Stimulated activated CD4-positive, alpha-beta T cell treated with anti-CD3 and anti-CD28 coated beads, Interleukin-1b, Interleukin-23, amount 100 ng/mL, for 1 hour (primary cell): ENCODE measurements at places on chromosomes 11 and 22.

DNA sequence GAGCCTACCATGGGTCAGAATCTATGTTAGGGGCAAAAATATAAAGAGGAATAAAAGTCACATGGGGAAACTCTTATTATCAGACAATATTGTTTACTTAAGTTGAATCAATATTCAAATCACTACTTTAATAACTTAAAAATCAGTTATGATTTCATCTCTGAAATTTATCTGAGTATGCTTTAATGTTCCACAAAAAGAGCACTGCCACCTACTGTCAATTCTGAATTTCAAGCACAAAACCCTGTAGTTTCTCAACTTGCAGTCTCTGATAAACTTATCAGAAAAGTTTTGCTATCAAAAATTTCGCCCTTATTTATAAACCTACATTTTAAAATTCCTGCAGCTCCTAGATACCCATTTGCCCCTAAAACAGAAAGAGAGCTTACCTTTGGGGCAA lies 47.3 kb downstream of the RDX start:
- DNase-seq, result no peak

- no peak for DNase-seq
Observed at GRCh38 chr11:7605186-7605943, 67.9 kb downstream of the CYB5R2 start.

DNA sequence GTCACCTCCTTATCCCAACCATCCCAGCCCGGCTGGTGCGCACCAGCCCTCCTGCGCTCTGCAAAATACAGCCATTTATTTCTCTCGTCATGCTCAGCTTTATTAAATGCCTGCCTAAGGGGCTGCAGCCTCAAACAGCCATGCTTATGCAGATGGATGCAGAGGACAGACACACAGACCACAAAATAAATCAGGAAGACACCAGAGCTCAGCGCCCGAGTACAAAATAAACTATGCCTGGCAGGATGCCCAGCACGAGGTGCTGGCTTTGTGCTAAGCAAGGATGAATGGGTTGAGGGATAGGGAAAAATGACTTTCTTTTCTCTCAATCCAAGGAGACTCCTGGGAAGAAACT lies 70.5 kb downstream of the RPUSD4 start:
- DNase-seq, result no peak

GRCh38 chr11:118804094-118804493 lies 13.1 kb upstream of the DDX6 start:
- DNase-seq, result no peak

- no peak for DNase-seq
Observed at GRCh38 chr11:116500026-116500946, 272.5 kb downstream of the BUD13 start.

GRCh38 chr11:101707477-101707876 lies 123.7 kb upstream of the TRPC6 start:
- no peak for DNase-seq

GRCh38 chr11:128482092-128482491 lies 105.3 kb downstream of the ETS1 start:
- no peak for DNase-seq

DNA sequence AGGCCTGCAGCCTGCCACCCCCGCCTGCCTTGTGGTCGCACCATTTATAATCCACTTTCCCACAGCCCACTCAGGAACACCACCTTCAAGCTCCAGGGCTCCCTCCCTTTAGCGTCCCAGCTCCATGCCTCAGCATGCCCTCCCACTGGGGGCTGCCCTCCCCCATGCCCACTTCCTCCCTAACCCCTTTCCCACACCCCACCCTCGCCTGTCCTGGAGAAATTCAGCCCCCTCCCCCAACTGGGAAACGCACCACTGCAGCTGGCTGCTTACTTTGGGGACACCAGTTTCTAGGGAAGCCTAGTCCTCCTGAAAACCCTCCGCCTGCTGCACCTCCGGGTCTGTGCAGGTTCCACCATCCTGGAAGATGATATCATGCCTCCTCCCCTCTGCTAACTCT lies 3.4 kb upstream of the YPEL1 start:
- no peak for DNase-seq

- DNase-seq, result no peak
Observed at GRCh38 chr11:81026032-81026431, 1585.2 kb upstream of the TENM4 start.

DNA sequence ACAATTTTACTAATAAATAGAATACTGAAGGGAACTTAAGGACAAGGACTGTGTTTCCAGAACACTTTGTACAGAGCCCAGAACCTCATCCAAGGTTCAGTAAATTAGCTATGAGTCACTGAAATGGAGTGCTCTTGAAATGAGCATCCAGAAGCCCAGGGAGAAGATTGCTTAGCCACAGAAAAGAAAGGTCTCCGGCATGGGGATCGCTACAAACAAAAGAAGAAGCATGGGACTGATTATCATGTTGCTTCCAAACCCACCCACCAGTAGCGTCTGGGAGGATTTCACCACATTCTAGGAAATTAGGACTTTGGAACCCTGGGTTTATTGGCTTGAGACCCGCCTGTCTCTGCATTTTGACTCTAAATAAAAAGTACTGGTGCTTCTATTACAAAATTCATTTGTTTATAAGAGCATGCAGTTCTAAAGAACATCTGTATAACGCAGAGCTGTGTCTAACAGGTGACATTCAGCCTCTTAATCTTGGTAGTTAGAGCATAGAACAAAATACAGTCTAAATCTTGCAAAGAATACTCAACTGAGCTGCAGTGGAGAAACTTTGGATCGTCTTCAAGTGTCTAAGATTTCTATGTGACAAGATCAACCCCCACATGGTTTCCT lies 35.9 kb upstream of the SESN3 start:
- DNase-seq, result no peak

GRCh38 chr11:102587722-102588121 lies 37.4 kb downstream of the MMP20 start:
- DNase-seq, result no peak

- no peak for DNase-seq
Observed at GRCh38 chr11:100639140-100639539, 47.9 kb upstream of the ARHGAP42 start.

DNA sequence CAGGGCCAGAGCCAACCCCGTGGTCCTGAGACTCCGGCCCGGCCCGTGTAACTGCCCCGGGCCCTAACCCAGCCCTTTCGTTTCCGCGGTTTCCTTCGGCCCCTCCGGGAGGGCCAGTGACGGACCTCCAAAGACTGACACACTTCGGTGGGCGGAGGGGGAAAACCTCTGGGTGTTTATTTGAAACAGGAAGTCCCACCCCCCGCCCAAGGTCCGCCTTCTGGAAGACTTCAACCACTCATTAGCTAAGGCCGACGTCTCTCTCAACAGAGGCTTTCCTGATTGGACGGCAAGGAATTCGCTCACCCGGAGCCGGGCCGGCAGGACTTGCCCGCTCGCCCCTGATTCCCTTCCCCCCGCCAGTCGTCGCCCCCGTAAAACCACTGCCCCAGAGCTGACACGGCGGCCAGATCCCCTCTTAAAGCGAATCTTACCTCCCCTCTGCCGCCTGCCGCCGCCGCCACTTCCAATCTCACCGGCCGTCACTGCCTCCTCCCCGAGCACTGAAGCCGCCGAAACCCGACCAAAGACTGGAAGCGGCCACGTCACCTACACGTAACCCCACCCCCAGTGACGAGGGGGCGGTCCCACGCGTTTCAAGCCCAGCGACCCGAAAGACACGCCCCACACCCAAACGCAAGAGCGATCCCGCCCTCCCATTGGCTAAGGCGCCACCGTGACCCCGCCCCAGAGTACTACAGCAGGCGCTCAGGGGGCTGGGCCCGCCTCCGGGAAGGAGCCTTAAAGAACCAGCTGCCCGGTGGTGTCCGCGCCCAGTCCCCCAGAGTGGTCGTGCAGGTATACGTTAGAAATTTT lies at the start of gene STX5:
Gene STX5, minus strand, starts transcription at position 532 of the 816 bp plus-strand sequence. CDS start 808 bp downstream, outside the sequence.
- DNase-seq, result peak; percentile 99

DNA sequence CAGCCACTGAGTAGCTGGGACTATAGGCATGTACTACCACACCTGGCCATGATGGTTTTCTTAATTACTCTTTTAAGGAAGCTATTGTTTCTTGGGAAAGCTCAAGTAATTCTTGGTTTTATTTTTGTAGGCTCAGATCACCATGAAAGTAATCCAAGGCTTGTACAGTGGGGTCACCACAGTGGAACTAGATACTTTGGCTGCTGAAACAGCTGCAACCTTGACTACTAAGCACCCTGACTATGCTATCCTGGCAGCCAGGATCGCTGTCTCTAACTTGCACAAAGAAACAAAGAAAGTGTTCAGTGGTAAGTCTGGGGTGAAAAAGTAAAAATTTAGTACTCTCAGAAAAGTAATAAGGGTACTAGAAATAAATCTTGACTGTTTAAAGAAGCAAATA lies 11.3 kb downstream of the RRM1 start:
- DNase-seq, result no peak

GRCh38 chr11:3894128-3894731 lies 38.8 kb downstream of the STIM1 start:
- DNase-seq, result no peak
